Stimulated activated CD4-positive, alpha-beta T cell treated with anti-CD3 and anti-CD28 coated beads, Interleukin-1b, Interleukin-23, amount 100 ng/mL, for 1 hour (primary cell): ENCODE measurements at places on chromosomes 7 and 10.

DNA sequence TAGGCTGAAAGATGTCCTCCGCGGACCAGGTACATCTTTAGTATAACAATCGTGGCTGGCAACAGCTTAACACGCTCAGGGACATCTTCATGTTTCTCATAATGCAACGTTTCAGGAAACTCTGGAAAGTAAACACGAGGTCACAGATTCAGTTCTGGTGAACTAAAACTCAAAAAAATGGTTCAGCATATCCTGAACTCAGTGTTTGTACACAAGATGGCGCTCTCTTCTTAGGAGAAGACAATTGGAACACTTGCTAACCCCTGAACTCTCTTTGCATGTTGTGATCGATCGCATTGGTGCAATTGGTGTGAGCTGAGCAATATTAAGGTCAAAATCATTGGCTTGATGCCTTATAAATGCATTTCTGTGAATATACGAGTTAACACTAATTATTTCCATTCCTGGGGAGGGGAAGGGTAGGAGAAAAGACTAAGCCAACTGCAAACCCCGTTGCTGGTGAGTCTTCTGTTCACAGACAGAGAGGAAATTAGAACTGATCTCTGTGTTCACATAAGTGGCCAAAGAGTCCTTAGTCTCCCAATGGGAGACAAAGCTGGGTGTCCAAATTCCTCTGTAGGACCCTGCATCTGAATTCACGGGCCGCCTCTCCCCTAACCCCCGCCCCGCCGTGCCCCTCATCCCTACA, 52.6 kb upstream of the FAM180A start:
- DNase-seq, result no peak

GRCh38 chr10:113991091-113991860, 52.4 kb upstream of the ADRB1 start:
- no peak for DNase-seq

- DNase-seq, result no peak
These were observed 146.0 kb upstream of the STEAP4 start for GRCh38 chr7:88452646-88453045.

GRCh38 chr10:113866551-113867394, 12.3 kb downstream of the NHLRC2 start:
- no peak for DNase-seq

DNA sequence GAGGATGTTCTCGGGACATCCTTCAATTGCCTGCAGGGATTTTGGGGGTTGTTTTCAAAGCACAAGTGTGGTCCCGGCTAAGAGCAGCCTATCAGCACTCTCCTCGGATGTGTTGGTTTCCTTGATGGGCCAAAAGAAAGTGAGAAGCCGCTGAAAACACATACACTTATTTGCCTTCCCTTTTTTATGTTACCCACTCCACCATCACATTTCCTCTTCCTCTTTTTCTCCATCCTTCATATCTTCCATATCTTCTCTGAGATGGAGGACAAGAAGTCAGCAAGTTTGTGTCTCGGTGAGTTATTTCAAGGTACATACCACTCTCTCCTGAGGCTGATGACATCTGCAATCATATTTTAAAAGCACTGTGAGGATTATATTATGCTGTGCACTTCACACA, 64.0 kb downstream of the ZNF33B start:
- no peak for DNase-seq

- DNase-seq, result no peak
These were observed 16.5 kb upstream of the TRIM8 start for GRCh38 chr10:102627736-102628293.

DNA sequence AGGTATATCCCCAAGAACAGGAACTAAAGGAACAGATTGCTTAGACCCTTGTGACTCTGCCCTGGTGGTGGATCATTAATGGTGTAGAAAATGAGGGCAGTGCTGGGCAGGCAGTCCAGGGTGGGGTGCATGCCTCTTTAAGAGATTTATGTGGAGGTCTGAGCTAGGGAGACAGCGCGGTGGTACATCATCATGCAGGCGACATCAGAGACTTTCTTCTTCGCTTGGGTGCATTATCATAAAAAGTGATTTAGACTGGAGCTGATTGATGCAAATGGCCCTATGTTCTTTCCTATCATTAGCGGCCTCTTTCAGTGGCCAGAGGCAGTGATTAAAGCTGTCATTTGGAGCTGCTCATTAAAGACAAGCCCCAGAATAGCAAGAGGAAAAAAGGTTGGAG, 519.1 kb upstream of the GALNT17 start:
- DNase-seq, result no peak

DNA sequence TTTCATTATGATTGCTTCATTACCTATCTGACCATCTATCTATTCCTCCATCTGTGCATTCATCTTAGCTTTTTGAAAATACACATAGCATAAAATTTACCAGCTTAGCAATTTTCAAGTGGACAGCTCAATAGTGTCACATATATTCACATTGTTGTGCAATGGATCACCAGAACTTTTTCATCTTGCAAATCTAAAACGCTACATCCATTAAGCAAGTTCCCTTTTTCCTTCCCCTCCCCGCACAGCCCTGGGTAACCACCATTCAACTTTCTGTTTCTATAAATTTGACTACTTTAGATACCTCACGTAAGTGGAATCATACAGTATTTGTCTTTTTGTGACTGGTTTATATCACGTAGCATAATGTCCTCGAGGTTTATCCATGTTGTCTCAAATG, 78.0 kb upstream of the ADRB1 start:
- DNase-seq, result no peak

- no peak for DNase-seq
These were observed 12.5 kb upstream of the RNF148 start for GRCh38 chr7:122715183-122715582.

DNA sequence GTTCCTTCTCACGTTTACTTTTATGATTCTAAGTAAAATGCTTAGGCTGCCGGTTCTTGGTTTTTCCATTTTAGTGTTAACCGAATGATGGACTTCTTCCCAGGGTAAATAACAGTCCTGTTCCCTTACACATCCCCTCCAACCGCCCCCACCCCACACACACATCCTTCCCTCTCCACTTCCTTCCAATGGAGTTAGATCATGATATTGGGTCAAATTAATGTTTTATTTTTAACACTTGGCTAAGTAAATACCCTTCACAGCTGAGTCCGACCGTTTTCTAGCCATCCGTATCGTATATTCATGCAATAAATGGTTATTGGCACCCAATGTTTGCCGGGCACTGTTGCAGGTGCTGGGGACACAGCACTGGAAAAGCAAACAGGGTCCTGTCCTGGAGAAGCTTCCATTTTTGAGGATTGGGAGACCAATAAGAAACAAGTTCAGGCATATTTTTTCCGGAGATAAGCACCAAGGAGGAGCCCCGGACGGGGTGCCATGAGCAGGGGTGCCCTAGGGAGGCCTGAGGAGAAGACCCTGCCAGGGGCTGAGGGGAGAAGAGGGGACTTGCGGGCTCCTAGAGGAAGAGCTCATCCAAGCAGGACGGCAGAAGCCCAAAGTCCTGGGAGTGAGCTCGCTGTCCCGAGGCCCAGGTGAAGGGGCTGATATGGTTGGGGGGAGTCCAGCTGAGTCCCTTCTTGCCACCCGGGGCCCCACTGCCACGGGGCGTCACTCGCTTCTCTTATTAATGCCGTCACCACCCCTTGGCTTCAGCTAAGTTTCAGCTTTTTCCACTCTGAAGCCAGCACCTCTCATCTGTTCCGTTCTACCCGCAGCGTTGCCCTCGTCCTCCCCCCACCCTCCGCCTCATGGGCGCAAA, 126.0 kb upstream of the RET start:
- no peak for DNase-seq

DNA sequence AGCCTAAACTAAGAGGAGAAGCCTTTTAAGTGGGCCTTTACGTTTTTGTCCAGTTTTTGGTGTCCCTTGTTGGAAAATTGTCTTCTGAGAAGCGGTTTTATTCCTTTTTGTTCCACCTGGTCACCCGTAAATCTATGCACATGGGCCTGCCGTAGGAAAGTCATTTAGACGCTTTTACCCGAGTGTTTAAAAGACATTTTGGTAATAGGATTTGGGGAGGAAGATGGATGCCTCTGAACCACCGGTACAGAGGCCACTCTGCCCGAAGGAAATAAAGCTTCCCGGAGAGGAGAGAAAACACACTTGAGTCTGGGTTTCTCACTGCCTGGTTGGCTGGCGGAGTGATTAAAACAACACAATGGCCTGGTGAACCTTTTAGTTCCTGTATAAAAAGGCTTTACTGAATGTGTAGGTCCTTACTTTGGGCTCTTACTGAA, 760 bp downstream of the THNSL1 start:
- DNase-seq, result no peak

- DNase-seq, result no peak
These were observed 1227.5 kb upstream of the C7orf33 start for GRCh38 chr7:147363101-147363500.

GRCh38 chr7:74253331-74253730, 868 bp downstream of the RFC2 start:
- DNase-seq, result no peak

DNA sequence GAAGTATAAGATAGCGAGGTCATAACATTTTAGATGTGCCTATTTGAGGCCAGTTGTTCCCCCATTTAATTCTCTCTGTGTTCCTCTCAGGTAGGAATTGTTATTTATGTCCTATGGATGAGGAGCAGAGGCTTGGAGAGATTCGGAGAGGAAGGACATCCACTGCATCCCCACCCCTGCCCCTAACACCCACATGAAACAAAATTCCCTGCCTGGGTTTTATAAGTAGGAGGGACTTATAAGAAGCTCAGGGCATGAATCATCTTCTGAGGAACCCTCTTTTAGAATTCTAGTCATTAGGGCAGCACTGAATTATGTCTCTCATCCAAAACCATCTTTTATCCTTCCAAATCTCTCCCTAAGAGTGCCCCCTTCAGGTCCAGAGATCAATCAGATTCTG, 5.0 kb downstream of the CHAT start:
- DNase-seq, result no peak

DNA sequence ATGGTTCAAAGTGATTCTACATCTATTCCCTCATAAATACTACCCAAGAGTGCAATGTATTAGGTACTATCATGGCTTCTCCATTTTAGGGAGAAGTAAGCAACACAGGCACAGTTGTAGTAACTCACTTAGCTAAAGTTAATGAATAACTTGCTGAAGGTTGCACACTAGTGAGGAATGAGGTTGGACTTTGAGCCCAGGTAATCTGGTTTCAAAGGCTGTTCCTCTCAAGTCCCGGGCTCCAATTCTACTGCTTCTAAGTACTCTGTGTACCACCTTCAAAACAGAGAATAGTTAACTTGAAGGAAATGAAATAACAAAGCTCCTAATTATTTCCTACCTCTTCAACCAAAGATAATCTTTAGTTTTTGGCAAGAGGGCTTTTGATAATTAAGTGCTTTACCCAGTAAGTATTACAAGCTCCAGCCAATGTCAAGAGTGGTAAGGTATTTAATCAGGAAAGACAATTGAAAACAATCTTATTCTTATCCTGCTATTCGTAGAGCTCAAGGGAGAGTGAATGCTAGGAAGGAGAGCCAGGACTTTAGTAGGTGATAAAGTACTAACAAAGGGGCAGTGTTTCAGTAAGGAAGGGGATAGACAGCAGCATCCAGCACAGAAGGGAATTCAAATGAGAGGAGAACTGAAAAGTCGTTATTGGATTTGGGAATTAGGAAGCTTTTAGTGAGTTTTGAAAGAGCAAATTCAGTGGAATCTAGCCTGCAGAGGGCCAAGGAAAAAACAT, 158.2 kb upstream of the PTPRZ1 start:
- DNase-seq, result no peak

DNA sequence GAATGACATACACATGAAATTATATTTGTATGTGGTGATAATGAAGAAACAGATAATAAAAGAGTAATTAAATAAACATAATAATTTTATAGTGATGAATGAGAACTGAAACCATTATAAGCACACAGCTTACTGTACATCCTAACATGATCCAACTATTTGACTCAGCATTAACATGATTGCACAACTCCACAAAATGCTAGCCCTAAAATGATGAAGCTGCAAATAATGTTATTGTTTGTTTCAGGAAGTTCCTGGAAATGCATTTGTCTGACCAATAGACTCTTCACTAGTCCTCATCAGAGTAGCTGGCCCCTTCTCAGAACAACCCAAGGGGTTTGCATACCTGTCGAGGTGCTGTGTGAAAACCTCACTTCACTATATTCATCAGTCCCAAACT, 115.5 kb downstream of the RTKN2 start:
- no peak for DNase-seq

DNA sequence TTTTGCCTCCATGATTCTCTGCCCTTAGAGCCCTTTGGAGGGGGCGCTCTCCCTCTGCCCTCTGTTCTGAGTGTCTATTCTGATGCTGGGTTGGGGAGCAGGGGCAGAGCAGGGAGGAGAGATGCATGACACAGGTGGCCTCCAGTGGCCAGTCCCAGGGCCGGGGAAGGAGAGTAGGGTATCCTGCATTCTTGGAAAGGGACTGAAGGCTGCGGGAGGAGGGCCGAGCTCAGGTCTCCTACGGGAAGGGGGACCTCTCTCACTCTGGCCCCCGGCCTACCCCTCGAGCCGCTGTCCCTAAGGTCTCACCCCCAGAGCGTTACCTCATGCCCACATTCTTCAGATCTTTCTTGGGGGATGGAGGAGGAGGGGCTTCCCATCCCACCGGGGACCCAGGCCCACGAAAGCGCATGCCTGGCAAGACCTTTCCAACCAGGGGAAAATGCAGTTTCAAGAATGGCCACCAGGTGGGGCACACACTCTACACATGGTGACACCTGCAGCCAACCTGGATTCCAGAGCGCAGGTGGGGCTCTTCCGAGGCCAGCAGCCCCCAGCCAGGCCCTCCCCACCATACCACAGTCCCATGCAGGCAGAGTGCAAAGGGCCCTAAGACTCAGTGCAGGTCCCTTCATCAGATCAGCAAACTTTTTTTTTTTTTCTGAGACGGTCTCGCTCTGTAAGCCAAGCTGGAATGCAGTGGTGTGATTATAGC, 86.4 kb downstream of the MYL10 start:
- peak; percentile 69 for DNase-seq
